ENCODE measurements at places on chromosomes 13 and 19.

- DNase-seq: no peak
Observed at GRCh38 chr13:113625965-113626721, 31.9 kb downstream of the ATP4B start.

GRCh38 chr19:16846901-16847300, 17.7 kb downstream of the SIN3B start:
- DNase-seq: no peak

DNA sequence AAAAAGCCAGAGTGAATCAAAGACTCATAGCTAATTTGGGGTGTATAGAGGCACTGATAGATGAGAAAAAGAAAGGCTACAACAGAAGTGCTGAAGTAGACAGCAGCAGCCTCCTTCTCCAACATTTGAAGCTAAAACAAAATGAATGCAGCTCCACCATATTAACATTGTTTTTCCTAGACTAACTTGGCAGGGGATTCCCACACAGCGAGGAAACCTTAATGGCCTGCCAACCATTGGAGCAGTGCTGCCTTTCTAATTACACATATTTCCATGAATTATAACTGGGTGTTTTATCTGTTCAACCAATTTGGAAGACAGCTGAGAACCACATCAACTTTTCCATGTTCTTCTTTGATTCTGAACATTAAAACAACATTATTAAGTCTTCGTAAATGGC, 478.6 kb downstream of the LIG4 start:
- DNase-seq: no peak

DNA sequence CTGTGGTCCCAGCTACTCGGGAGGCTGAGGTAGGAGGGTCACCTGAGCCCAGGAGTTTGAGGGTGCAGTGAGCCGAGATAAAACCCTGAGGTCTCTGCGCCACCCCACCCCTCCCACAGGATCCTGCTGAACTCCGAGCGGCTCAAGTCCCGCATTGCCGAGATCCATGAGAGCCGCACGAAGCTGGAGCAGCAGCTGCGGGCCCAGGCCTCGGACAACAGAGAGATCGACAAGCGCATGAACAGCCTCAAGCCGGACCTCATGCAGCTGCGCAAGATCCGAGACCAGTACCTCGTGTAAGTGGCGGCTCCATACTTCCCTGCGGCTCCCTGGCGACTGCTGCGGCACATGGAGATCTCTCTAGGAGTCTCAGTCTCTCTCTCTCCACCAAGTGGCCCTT, 6.6 kb upstream of the IFI30 start:
- DNase-seq: no peak

GRCh38 chr19:13691569-13692435, 72.5 kb upstream of the MRI1 start:
- no peak for DNase-seq

GRCh38 chr13:93522501-93522900, 295.9 kb downstream of the GPC6 start:
- DNase-seq: no peak

- no peak for DNase-seq
Observed at GRCh38 chr19:23470873-23471545, 75.7 kb upstream of the ZNF91 start.

DNA sequence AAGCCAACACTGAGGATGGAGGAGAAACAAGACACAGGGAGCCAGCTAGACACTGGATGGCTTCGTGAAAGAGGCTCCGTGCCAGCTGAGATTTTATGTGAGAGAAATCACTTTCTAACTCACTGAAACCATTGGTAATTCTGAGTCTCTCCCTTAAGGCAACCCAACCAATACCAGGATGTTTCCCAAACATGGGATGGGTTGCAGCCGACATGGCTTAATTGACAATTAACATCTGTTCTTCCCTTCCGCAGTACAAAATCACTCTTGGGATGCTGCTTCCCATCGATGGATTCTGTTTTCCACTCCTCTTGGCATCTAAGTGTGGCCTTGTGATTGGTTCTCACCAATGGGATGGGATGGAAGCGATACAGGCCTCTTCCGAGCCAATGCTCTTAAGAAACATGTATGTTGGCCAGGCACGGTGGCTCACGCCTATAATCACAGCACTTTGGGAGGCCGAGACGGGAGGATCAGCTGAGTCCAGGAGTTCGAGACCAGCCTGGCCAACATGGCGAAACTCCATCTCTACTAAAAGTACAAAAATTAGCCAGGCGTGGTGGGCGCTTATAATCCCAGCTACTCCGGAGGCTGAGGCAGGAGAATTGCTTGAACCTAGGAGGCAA, 2.3 kb upstream of the ZNF787 start:
- no peak for DNase-seq

DNA sequence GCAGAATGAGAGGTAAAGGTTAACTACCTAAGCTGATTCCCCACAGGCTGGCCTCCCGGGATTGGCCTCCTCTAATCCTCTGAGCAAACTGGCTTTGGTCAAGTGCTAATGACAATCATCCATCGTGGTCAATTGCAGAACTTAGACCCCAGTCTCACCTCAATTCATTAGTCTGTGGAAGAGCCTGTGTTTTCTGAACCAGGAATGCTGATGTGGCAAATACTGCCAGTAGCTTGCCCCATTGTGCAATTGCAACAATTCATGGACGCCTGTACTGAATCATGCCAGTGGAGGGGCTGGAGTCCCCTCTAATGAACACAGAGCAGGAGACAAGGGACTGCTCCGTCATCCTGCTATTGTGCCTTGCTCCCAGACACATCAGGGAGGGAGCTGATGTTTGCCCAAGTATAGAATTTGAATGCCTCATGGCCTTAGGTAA, 1256.5 kb downstream of the EFNB2 start:
- no peak for DNase-seq

DNA sequence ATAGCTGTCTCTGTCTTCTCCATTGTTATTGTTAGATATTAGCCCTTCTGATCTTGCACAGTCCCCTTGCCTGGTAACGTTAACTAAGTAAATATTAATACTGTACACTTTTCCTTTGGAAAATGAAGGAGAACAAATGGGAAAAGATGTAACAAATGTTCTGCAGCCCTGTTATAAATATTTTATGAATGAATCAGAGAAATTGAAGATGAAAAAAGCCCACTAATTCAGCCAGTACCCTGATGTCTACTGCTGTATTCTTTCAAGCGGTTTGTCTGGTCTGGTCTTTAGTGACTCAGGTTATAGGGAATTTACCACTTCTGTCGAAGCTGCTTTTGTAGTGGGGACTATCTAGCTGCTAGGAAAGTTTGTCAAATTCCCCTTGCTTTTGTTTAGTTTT, 121.0 kb downstream of the COG6 start:
- DNase-seq: no peak

- no peak for DNase-seq
Observed at GRCh38 chr13:109870274-109870673, 83.9 kb upstream of the IRS2 start.

- no peak for DNase-seq
Observed at GRCh38 chr13:45812695-45813372, 38.7 kb downstream of the SIAH3 start.

DNA sequence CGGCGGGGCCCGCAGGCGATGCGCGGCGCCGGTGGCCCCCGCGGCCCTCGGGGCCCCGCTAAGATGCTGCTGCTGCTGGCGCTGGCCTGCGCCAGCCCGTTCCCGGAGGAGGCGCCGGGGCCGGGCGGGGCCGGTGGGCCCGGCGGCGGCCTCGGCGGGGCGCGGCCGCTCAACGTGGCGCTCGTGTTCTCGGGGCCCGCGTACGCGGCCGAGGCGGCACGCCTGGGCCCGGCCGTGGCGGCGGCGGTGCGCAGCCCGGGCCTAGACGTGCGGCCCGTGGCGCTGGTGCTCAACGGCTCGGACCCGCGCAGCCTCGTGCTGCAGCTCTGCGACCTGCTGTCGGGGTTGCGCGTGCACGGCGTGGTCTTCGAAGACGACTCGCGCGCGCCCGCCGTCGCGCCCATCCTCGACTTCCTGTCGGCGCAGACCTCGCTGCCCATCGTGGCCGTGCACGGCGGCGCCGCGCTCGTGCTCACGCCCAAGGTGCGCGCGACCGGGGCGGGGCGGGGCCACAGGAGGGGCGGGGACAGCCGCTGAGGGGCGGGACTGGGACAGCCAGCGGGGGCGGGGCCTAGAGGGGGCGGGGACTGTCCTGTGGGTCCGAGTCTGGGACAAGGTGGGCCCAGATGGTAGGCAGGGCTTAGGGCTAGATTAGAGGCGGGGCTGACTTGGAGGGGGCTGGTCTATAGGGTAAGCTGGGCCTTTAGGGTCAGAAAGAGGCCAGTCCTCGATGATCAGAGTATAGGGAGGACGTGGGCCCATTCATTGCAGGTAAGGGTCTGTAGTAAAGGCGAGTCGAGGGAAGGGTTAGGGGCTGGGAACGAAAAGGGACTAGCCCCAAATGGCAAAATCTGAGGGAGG, 5.1 kb downstream of the GRIN2D start:
- peak; percentile 92 for DNase-seq

DNA sequence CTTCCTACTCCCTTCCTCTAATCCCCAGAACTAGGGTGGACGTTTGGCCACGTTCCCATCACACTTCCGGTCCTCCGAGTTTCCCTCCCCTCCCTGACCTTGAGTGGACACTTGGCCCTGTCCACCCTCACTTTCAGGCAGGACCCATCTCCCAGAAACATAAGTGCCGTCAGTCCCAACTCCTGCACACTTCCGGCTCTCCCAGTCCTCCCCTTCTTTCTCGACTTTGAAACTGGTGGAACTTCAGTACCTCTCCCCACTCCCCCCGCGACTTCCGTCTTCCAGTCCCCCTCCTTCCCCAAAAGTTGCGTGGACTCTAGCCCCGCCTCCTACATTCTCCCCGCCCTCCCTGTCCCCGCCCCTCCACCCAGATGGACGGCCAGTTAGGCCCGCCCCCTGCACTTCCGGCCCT, 278 bp upstream of the ZNF274 start:
- no peak for DNase-seq

DNA sequence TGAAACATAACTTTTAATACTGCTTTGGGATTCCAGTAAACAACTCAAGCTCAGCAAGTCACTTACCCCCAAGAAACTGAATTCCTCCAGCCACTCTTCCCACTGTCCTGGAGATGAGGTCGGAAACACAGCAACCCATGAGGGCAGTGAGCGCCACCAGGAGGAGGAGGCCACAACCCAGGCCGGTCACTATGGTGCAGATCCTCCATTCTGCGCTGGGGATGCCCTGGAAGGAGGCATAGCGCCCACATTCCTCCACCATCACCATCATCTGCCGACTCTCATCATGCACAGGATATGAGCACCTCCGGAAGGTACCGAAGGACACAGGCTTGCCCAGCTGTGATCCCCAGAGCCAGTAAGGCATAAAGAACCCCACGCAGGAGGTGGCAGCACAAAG, 2.2 kb downstream of the LHFPL6 start:
- no peak for DNase-seq

DNA sequence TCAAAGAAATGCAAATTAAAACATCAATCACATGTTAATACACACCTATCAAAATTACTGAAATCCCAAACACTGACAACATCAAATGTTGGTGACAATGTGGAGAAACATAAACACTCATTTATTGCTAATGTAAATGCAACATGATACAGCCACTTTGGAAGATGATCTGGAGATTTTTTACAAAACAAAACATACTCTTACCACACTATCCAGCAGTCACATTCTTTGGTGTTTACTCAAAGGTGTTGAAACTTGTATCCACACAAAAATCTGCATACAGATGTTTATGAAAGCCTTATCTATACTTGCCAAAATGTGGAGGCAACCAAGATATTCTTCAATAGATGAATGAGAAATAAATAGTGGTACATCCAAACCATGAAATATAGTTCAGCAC, 1219.5 kb upstream of the PCDH20 start:
- DNase-seq: no peak

- no peak for DNase-seq
Observed at GRCh38 chr13:69856331-69856730, 251.3 kb upstream of the ATXN8OS start.

DNA sequence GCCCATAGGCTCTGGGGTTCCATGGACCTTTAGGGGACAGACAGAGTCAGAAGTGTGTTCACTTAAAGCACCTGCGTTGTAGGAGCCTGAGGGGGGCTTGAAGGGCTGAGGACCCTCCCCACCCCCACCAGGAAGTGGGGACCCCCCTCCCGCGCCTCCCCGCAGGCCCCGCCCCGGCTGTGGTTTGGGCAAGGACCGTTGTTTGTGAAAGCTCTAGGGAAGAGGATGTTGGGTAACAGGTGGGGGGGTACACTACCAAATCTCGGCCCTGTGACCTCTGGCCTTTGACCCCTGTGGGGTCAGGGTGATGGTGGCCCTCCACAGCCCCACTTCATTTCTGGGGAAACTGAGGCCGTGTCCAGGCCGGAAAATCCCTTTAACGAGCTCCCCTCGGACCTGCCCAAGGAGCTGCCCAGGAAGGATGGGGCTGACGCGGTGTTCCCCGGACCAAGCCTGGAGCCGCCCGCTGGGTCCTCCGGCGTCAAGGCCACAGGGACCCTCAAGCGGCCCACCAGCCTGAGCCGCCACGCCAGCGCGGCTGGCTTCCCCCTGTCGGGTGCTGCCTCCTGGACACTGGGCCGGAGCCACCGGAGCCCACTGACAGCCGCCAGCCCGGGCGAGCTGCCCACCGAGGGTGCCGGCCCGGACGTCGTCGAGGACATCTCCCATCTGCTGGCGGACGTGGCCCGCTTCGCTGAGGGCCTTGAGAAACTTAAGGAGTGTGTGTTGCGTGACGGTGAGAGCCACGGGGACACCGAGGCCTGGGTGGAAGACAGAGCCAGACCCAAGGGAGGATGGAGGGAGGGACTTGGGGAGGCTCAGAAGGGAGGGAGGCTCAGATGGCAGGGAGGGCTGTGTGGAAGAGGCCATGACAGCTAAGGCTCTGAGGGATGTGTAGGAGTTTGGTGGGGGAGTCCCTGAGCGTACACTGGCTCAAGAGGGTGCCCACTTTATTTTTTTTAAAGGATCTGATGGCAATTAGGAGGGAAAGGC, 1.3 kb downstream of the ARHGAP45 start:
- DNase-seq: no peak

DNA sequence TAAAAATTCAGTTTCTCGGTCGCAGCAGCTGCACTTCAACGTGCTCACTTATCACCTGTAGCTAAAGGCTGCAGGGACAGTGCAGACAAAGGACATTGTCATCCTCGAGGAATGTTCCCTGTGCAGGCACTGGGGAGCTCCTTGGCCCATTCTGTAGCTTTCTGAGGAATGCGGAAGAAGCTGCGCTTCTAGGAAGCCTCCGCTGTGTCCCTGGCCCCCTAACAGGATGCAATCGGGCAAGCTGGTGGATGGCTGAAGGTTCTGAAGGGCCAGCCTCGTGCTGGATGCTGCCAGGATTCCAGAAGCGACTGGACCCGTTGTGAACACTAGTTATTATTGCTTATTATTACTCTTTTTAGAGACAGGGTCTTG, 8.1 kb downstream of the ANO8 start:
- DNase-seq: no peak

DNA sequence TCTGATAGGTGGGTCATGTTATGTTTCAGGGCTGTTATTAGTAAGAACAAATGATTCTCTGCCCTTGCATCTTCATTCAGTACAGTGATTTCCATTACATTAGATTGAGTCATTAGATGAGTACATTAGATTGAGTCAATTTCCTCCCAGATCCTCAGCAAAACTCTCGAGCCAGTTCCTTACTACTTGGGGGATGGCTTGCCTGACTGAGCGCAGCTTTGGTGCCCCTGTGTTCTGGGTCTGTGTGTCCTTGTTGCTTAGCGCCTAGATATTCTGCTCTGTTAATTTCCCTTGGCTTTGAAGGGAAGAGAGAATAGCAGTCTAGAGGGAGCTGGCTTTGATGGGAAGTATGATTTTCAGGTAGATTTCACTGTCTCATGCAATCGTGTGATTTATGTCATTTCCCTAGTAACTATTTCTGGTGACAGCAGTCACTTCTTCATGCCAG, 19.1 kb upstream of the SCEL start:
- DNase-seq: no peak

GRCh38 chr19:55836340-55836739, at the start of gene NLRP4:
NLRP4 (plus strand) TSS chr19:55836540; CDS start chr19:55852081, 15,541 bp downstream.
- peak; percentile 71 for DNase-seq
